Endothelial cell (in vitro differentiated cells): ENCODE measurements at places on chromosomes 6 and 20. TPM values are rescaled to one million over a fixed set of nuclear protein-coding genes. Genes with fewer than 3 reads are reported as not detected.

GRCh38 chr6:37971711-37972390 lies 152.3 kb downstream of the ZFAND3 start:
- no peak for DNase-seq

GRCh38 chr6:15621203-15622044 lies 41.4 kb downstream of the DTNBP1 start:
- peak; percentile 36 for DNase-seq

DNA sequence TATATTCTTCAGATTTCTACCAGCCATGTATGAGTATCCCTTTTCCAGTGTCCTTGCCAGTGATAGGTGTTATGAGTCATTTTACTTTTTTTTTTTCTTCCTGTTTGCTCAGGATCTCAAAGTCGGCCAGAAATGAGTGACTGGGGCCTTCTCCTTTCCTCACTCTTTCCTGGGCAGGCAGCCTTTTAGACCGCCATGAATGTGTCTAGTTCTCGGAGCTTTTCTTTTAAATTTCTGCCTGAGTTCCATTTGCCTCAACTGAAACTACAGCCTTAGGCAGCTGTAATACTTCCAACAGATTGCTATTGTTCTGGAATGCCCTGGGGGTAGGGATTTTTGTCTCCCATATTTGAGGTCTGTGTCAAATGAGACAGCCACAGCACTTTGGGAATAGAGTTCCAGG lies 83.7 kb downstream of the STXBP5 start:
- no peak for DNase-seq

DNA sequence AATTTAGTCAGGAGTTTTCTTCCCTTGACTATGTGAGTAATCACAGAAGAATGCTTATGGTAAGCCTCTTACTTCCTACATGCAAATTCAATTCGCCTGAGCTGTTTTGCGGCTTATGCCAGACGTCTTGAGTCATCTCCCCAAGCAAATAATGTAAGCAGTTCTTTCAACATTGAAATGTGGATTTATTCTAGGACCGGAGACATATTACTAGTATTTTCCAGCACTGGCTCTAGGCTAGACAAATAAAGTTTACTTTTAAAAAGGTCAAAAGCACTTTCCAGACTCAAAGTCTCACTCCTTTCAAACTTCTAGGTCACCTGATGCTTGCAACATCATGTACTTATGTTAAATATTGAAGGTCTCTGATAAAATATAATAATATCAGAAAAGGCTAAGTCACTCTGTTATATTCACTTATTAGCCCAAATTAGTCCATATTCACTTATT lies 38.1 kb upstream of the NOX3 start:
- DNase-seq = no peak

DNA sequence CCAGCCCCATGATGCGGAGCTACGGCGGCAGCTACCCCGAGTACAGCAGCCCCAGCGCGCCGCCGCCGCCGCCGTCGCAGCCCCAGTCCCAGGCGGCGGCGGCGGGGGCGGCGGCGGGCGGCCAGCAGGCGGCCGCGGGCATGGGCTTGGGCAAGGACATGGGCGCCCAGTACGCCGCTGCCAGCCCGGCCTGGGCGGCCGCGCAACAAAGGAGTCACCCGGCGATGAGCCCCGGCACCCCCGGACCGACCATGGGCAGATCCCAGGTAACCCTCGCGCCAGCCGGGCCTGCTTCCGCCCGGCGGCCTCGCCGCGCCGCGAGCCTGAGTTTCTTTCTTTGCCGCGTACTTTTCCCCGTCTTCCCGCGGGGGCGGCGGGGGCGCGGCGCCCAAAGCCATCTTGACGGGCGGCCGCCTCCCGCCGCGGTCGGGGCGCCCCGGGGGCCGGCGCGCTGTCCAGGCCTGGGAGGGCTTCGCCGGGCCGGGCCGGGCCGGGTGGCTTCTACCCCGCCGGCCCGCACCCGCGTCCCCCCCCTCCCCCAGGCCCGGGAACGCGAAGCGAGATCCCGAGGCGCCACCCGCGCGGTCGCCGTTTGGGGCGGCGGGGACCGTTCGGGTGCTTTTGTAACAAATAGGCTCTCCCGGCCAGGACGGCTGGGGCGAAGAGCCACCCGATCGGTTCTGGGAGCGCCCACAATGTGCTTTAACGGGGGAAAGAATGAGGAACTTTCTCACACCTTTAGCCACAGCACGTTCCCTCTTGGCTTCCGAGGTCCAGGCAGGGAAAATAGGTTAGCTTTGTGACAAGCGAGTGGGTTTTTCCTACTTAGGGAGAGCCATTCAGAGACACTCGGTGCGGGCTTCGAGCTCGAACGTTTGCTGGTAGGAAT lies 2.3 kb downstream of the ARID1B start:
- peak; percentile 52 for DNase-seq

DNA sequence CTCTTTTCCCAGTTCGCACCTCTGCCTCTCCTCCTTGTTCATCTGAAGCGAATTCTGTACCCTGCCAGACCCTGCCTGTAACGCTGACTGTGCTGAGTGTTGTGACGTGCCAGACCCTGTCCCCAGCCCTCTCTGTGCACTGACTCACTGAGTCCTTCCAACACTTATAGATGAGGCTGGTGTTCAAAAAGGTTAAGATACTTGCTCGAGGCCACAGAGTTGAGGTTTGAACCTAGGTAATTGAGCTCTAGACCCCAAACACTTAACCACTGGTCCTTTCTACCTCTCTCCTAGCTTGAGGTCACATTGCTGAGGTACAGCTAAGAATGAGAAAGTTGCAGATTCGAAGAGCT lies 45.7 kb upstream of the NEDD9 start:
- no peak for DNase-seq

GRCh38 chr6:103707596-103708325 lies 1152.0 kb downstream of the HACE1 start:
- no peak for DNase-seq

DNA sequence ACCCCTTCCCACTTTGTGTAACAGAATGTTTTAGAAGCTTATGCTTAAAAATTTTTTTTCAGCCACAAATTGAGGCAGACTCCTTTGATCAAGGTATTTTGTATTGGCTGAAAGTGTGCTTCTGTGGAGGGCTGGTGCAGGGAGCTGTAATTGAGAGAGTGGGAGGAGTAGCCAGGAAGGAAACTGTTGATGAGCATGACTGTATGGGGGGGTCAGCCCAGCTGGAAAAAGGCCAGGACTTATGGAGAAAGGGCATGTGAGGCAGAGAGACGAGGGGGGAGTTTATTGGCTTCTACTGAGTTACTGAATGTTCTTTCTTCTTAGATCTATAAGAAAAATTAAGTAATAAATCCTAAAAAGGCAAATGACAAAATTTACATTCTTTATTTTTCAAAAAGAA lies 13.4 kb downstream of the RFPL4B start:
- no peak for DNase-seq

- DNase-seq = no peak
Observed at GRCh38 chr20:6829510-6830116, 62.1 kb downstream of the BMP2 start.

DNA sequence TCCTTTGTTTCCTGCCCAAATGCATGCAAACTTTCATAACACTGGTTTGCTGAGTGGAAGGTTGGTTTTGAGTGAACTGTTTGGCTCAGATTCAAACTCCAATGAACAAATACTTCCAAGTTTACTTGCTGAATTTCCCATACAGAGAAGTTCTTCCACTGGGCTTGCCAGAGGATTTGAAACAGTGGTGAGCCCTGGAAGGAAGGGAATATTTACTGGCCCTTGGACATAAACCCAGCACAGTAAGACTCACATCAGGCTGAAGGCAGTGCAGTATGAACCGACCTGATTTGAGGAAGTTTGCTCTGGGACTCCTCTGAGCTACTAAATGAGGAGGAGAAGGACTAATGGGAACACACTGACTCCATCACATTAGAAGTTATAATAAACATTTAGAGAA lies 3.8 kb downstream of the TRAF3IP2 start:
- DNase-seq = no peak

- no peak for DNase-seq
Observed at GRCh38 chr6:84645563-84646266, 118.7 kb downstream of the TBX18 start.

DNA sequence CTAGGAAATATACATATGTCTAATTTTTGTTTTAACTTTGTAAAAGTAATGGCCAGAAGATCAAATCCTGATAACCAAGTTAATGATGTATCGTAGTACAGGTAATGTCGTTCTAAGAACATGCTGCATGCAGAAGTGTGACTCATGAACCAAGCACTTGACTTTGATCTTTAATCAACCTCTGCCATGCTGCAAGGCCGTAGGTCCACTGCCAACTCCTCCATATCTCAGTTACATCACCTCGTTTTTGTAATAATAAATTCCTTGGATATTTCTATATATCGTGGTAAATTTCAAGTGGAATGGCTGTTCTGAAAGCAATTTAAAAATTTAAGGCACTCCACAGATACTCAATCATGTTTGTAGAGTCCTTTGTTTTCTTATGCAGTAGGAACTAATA lies 771.7 kb downstream of the EPHA7 start:
- DNase-seq = no peak

- no peak for DNase-seq
Observed at GRCh38 chr20:63456429-63457284, 15.8 kb downstream of the KCNQ2 start.

DNA sequence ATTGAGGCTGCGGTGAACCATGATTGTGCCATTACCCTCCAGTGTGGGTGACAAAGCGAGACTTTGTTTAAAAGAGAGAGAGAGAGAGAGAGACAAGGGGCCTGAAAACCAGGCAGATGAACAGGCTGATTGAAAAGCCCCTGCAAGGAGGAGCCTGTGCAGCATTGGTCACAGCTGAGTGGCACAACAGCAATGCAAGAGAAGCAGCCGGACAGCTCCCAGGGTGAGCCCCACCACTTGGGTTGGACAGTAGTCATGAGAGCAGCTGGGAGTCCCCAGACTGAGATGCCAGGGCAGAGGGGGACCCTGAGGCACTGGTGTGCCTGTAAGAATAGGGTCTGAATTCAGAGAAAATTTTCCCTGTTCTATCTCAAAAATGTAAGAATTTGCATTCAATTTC lies 10.2 kb downstream of the DNPH1 start:
- no peak for DNase-seq

The HSPA1L gene
- total RNA-seq = 0.82 TPM

The GABRR2 gene
- total RNA-seq = 0.36 TPM

The ATP6V1G2 gene
- total RNA-seq = 1.8 TPM

The TNFRSF6B gene
- total RNA-seq = not detected

The RIMS4 gene
- 0.10 TPM for total RNA-seq
